Stimulated activated CD4-positive, alpha-beta T cell treated with anti-CD3 and anti-CD28 coated beads, Interleukin-1b, Interleukin-23, amount 100 ng/mL, for 1 hour (primary cell): ENCODE measurements at places on chromosomes 5 and 9.

DNA sequence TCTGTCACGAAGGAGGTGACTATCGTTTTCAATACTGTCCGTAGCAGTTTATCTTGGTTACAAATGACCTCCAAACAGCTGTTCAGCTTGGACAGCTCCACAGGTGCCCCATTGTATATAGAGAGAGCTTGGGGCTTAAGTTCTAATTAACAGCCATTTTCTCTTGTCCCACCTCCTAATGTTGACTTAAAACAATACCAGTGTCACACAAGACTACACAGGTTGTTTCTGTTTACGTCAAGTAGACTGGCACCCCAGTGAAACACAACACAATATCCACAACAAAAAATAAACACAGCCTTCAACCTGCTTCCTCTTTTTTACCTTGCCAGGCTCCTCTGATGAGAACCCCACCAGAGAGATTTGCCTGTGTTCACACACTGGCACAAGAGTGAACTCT is 39.8 kb upstream of the TLE1 start:
- no peak for DNase-seq

- DNase-seq, result no peak
Measured at GRCh38 chr5:139611703-139612584, 36.2 kb upstream of the CXXC5 start.

DNA sequence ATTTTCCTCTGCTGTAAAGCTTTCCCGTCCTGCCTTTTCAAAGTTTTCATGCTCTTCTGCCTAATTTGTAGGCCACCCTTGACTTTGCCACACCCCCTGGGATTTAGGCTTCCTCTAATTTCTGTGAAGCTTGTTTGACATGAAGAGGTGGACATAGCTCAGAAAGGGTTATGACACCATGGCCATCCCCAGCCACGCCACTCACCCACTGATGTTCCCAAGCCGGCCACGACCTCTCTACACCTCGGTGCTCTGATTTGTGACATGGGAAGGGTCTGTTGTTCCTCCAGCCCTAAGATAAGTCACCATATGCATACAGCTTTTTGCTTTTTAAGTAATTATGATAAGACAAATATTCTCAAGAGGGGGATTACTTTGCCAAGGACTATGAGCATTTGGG is 139.5 kb downstream of the BARX1 start:
- DNase-seq, result no peak

- DNase-seq, result no peak
Measured at GRCh38 chr9:114028646-114029045, 49.5 kb downstream of the AMBP start.

DNA sequence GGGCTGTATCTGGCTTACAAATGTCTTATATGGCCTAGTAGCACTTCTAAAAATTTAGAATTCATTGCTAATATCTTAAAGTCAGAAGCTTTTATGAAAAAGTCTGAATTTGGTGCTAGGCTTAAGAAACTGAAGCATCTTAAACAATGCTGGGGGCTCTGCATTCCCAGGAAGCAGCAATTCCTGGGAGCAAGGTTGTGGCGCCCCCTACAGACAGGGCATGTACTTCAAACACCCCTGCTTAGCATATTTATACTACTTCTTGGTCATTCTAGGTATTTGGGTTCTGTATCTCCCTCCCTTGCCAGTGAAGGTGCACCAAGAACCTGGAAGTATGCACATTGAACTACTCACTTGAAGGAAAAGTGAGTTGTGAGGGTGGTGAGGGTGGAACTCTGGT is 64.6 kb upstream of the GRIA1 start:
- no peak for DNase-seq

GRCh38 chr9:72228282-72228681 is 79.0 kb downstream of the GDA start:
- DNase-seq, result no peak

DNA sequence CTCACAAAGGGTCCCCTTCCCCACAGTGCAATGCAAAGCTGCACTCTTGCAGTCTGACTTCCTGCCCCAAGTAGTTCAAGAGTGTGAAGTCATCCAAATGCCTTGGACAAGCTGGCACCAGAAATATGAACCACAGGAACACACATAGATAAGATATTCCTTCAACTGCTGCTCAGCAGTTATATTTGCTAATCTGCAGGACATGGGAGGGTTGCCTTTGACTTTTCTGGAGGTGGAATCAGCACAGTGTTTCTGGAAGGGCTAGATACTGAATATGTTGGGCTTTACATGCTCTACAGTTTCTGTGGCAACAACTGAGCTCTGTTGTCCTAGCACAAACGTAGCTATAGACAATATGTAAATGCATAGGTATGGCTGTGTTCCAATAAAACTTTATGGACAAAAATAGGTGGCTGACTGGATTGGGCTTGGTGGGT is 96.7 kb upstream of the PCA3 start:
- no peak for DNase-seq

DNA sequence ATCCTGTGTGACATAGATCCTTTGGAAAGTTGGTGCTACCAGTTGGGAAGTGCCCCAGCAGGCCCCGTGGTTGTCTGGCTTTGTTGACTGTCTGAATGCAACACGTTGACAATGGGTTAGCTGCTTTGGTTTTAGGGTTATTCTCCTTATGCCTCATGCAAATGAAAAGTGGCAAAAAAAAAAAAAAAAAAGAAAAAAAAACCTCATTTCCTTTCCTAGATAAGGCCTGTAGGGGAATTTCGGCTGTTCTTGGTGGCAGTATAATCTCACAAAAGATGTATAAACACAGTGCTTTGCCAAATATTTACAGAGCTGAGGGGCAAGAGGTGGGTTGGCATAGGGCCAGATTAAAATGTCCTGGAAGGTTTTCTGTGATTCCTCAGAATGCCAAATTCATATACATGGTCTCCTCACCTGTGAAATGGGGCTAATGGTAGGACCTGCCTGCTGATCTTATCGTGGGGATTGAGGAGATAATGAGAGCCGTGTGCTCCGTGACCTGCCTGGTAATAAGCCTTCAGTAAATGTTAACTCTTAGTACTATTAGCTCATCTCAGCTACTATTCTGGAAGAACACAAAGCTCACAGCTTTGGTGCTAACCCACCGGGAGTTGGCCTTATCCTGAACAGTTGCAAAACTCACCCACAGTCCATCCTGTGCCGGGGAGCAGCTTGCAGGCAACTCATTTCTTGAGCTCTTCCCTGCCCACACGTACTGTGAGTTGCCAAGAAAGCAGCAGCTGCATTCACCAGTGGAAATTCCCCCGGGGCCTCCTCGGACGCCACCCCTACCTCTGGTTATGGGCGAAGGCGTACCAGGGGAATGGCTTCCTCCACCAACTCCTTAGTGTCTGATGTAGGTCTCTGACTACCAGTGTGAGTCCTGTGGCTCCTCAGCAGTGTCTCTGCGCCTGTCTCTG is 220.3 kb downstream of the NR3C1 start:
- peak; percentile 30 for DNase-seq

DNA sequence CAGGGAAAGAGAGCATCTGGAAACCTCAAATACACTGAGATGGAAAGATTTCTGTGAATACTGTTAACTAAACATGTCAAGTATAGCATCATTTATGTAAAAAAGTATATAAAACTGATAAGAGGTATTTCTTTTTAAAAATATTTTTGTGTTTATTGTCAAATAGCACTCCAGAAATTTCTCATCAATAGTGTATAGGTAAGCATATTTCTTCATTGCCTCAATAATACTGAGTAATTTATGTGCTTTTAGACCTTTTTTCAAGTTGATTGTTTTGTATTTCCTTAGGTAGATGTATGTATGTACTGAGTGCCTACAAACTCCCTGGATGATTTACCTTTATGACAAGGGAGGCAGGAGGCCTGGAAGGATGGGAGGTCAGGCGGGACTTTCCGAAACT is 196.3 kb downstream of the ROR2 start:
- no peak for DNase-seq

GRCh38 chr5:73917433-73917832 is 291.4 kb downstream of the ARHGEF28 start:
- no peak for DNase-seq
